CD4-positive, alpha-beta T cell treated with Interleukin-6 for 4 hours (primary cell): ENCODE measurements at places on chromosomes 5 and 9.

- no peak for DNase-seq
These were observed 56.8 kb downstream of the MINAR2 start for GRCh38 chr5:129804705-129805104.

GRCh38 chr5:95216136-95216955 lies 68.5 kb downstream of the MCTP1 start:
- DNase-seq, result no peak

GRCh38 chr9:101028346-101029314 lies at the start of gene PLPPR1:
Gene PLPPR1, plus strand, starts transcription at chr9:101028727.
- no peak for DNase-seq

- no peak for DNase-seq
These were observed 1653.4 kb downstream of the EFNA5 start for GRCh38 chr5:106017243-106017857.

- DNase-seq, result no peak
These were observed 17.8 kb downstream of the PTBP3 start for GRCh38 chr9:112315331-112316257.

DNA sequence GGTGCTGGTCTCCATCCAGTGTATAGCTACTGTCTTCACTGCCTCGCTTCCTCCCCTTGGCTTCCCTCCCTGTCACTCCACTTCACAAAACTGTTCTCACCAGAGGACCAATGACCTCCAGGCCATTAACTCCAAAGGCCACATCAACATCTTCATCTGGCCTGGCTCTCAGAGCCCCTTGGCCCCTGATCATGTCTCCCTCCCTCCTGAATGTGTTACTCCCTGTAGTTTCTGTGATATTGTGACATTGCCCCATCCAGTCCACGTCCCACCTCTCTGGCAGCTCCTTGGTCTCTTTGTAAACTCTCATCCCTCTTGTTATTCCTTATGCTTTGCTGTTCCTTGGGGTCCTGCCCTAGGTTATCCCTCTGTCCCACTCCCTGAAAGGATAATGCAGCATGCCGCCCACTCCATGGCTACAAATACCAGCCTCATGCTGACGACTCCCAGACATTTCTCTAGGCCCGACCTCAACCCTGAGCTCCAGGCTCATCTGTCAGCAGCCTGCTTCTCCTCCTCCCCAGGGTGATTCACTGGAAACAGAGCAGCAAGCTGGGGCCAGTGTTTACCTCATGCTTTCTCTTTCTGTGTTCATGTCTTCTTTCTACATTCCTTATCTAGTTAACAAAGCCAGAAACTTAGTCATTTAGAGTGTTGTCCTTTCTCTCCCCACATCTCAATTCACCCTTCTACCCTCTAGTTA lies 312.2 kb downstream of the SPOCK1 start:
- DNase-seq, result no peak

DNA sequence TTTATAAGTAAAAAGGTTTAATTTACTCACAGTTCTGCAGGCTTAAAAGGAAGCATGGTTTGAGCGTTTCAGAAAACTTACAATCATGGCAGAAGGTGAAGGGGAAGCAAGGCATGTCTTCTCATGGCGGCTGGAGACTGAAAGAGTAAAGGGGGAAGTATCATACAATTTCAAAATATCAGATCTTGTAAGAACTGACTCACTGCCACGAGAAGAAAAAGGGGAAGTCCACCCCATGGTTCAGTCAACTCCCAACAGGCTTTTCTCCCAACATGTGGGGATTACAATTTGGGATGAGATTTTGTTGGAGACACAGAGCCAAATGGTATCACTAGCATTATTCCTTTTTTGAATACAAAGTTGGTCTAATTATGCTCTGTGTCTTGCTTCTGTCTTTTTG lies 627.9 kb upstream of the ST8SIA4 start:
- DNase-seq, result no peak

DNA sequence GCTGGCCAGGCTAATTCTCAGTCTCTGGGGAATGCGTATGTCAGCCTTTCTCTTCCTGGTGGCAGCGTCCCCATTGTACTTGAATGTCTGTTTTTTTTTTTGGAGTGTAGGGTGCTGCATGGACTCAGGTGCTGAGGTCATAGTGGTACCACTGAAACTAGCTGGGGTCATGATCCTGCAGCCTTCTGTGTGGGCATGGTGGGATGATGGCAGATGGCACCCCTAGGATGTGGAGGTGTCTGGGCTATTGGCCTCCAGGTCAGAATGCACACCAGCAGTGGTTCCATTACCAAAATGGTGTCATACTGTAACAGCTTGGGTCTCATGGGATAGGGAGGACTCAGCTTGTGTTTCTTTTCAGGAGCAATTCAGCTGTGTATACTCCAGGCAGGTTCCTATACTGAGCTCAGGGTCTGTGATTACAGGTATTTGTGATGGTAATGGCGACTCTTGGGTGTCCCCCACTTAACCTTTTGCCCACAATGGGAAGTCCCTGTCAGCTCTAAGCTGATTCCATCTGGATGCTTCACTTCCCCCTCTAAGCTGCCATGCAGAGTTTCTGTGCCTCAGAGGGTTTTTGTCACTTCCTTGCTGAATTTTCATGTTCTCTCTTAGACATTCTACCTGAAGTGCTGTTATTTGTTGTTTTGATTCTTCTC lies 17.9 kb downstream of the HSD17B4 start:
- no peak for DNase-seq

DNA sequence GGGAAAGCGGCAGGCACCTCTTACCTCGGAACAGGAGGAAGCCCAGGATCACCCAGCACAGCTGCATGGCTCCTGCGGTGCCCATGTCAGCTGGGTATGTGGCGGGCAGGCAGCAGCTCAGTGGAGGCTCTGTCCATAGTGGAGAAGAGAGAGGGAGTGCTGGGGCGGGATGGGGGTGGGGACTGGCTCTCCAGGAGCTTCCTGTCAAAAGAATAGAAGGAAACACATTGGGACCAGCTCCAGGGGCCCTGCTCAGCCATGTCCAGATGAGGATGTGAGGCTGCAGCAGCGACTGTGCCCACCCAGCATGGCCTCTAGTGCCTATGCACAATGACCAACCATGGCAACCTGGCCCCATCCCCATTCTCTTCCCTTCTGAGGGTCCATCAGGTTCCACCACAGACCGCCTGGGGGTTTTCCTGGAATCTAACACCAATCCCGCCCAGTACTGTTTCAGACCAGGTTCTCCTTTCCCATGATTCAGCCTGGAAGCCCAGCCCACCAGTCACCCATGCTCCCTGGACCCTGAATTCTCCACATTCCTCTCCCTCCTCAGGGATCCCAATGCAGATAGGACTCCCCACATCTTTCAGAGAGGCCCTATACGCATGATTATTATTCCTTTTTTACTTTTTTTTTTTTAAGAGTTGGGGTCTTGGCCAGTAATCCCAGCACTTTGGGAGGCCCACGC lies at the start of gene ECSCR:
Gene ECSCR, minus strand, starts transcription at position 158 of the 691 bp plus-strand sequence. Its CDS starts 73 bp downstream, at position 85.
- no peak for DNase-seq
